ENCODE measurements at places on chromosomes 7 and 10.

DNA sequence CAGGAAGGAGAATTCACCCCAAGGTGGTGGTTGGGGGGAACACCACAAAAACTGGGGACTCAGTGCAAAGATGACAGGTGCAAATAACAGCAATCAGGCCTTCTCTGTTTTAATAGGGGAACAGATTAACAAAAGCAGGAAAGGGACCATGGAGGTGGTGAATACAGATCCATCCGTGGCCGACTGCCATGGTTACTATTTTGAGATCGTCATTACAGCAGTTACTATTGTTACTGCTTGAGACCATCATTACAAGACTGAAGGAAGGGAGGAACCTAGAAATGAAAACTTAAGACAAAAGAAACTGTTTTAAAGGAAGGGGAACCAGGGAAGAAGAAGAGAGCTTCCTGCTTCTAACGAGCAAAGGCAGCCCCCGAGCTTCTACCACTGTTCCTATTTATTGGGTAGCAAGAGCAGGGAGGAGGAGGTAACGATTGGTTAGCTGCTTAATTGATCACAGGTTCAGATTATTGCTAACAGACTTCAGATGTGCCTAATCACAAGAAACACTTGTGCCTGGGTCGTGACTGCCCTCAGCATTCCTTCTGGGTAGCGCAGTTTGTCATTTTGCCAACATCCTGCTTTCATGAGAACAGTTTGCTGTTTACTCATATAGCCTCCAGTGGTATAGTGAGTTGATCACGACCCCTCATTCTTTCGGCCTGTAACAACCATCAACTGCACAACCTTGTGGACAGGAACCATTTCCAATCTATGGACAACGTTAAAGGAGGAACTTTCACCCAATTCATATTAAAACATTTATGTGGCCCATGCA lies 216.3 kb downstream of the CHCHD3 start:
- DNase-seq, result no peak

- no peak for DNase-seq
These were observed 214.7 kb downstream of the WDR37 start for GRCh38 chr10:1270906-1271305.

DNA sequence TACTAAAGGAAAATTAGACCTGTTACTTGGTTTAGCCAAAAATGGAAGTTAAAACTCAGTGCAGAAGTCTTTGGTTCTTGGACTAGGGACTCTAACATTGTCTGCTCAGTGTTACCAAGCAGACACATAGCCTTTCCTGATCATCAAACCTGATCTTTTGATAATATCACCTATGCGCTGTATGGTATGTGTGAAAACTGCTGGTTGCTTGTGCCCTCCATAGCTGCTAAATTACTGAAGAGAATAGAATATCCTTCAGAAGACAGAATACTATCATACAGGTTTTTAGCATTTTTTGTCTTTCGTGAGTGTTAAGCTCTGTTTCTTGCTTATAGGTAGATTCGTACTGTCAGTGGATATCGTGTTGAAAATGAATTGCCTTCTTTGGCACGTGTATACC lies 68.7 kb downstream of the ST7 start:
- DNase-seq, result no peak

GRCh38 chr7:122885583-122886356 lies 490 bp downstream of the CADPS2 start:
- no peak for DNase-seq

DNA sequence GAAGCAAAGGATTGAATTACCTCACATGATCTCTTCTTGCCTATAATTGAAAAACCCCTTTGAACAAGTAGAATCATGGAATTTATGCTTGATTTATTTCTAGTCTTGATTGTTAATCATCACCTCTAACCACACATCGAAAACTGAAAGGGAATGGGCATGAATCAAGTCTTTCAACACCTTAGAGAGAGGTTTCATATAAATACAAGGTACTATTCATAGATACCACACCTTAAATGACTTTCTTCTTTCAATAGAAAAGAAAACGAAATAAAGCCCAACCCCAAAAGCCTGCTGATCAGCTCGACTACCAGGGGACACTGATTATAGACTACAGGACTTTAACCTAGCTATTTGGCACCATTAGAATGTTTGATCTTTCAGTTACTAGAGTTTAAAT lies 128.6 kb upstream of the PTPRZ1 start:
- no peak for DNase-seq

- DNase-seq, result no peak
These were observed 6.6 kb downstream of the FASTK start for GRCh38 chr7:151073990-151074389.

GRCh38 chr7:101100858-101101847 lies 15.9 kb downstream of the TRIM56 start:
- DNase-seq, result no peak

DNA sequence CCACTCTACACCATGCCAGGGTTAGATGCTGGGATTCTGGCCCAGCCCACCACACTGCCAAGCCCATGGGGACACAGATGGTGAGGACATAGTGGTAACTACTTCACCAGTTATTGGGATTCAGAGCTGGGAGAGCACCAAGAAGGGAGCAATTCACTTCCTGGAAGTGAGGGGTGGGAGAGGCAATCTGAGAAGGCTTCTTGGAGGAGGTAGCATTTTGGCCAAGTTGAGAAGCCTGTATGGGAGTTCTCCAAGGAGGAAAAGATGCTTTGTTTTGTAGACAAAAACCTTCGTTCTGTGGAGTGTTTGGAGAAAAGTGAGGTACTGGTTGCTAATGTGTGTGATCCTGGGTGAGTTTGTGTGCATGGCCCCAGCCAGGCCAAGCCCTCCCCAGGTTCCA lies 3.8 kb upstream of the PRKRIP1 start:
- no peak for DNase-seq

DNA sequence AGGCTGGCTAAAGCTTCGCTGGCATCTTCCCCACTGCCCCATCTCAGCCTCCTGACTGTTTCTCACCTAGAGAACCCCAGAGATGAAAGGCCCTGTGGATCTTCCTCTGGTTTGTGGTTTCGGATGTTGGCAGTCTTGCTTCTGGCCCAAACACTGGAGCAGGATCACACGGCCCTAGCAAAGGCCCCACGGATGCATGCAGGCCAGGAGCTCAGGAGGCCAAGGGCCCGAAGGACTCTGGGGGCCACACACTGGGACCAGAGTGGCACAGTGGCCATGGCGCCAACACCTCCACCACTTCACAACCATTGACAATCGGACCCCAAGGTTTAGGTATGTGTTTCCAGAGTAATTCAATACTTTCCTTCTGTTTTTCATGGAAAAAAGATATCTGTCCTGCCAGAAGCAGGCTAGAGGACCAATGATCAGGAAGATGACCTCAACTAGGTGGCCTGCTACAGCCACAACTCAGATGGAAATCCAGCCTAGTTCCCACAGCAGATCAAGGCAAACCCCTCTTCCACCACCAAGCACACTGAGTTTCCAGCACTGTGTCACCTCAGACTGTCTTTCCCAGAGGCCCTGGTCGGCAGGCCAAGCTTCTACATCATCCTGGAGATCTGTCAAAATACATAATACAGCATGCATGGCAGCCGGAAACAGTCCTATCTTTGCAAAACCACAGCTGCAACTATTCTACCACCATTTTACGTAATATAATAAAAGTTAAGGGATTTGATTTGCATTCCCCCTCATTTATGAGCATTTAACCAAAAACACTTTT lies 53.0 kb downstream of the CTBP2 start:
- DNase-seq, result no peak

DNA sequence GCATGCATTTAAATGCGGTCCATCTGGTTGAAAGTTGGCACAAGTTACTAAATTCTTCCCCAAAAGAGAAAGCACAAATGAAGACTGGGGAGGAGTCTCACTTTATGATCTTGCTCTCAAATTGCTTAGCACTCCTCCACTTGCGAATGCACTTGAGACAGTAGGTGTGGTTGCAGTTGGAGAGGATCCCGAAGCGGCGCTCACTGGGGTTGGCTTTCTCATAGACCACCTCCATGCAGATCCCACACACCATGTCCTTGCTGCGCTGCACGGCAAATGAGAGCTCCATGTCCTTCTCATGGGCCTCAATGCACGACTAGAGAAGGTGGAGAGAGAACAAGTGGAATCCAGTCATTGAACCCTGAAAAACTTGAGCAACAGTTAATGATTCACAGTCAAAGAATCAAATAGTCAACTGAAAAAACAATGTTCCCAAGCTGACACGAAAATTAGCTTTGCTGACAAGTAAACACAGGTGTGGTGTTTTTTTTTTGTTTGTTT lies 22.7 kb downstream of the MKRN1 start:
- DNase-seq, result no peak

DNA sequence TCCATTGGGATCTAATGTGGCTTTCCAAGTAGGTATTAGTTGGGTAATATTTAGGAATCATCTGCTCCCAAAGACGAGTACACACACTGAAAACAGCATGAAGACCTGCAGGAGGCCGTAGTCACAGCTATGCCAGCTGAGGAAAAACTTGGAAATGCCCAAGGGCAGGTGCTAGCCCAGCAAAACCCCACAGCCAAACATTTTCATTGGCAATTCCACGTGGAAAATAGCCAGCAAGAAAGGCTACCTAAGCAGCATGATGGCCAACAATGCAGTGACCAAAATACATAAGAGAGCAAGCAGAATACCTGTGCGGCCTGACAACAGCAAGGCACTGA lies 32.7 kb downstream of the DOCK4 start:
- no peak for DNase-seq

DNA sequence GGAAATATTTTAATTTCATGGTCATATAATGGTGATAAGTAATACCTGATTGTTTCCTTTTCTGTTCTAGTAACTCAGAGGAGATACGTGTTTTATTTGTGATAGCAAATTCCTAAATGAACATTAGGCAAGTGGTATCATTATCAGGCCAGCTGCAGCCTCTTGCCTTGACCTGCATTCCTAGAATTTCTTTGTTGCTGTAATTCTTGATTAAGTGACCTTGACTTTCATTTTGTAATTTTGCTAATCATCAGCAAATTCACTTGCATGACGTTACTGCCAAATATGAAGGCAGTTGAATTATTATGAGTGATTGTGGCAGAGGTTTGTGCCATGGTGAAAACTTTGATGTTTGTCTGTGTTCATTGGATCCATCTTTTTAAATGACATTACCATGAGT lies 5.6 kb upstream of the AS3MT start:
- no peak for DNase-seq

GRCh38 chr7:75925717-75926435 lies 10.9 kb downstream of the POR start:
- no peak for DNase-seq

GRCh38 chr7:75985009-75985517 lies 9.3 kb downstream of the TMEM120A start:
- no peak for DNase-seq

GRCh38 chr10:31123946-31124345 lies 92.3 kb upstream of the ZNF438 start:
- DNase-seq, result no peak

DNA sequence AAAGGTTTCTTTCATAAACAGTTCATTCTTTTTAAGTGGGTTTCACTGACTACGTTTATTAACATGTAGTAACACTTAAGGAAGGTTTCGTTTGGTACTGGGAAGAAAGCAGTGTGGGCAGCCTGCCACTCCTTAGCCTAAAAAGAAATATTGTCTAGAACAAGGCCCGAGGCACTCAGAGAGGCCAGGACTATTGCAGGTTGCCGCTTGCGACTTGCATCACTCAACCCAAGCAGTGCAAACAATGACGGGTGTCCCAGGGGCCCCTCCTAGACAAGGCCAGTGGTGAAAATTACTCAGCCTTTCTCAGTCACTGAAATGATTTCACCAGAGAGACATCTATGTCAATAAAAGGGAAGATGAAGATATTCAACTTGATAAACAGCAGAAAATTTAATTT lies 243.9 kb downstream of the SNX13 start:
- peak; percentile 24 for DNase-seq

DNA sequence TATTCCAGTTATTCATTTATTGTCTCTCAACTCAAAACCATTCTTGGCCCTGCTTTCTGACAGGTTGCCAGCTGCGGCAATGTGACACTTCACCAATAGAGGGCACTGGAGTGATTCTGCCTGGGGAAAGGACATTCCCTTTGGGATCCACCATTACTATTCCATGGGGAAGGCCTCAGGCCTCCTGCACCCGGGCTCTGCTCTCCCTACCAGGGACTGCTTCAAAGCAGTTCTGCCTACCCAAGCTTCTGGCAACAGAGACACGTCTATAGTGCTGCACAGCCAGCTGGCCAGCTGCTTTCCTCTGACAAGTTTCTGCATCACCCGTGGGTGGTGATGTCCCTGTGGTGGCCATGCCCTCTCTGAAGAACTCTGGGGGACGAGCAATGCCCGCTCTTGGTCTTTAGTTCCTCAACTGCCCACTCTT lies 163.8 kb downstream of the ELMO1 start:
- no peak for DNase-seq

- no peak for DNase-seq
These were observed 18.5 kb upstream of the TAS2R40 start for GRCh38 chr7:143203386-143203785.

GRCh38 chr10:112721080-112721698 lies 228.9 kb upstream of the TCF7L2 start:
- peak; percentile 52 for DNase-seq

- DNase-seq, result no peak
These were observed 115.7 kb upstream of the GDF10 start for GRCh38 chr10:47184273-47184672.

- no peak for DNase-seq
These were observed 182.1 kb upstream of the CDC14C start for GRCh38 chr7:48742079-48742798.

GRCh38 chr7:30970594-30971094 lies 6.9 kb downstream of the GHRHR start:
- no peak for DNase-seq

- no peak for DNase-seq
These were observed 13.7 kb downstream of the RHOBTB1 start for GRCh38 chr10:60930237-60930636.

DNA sequence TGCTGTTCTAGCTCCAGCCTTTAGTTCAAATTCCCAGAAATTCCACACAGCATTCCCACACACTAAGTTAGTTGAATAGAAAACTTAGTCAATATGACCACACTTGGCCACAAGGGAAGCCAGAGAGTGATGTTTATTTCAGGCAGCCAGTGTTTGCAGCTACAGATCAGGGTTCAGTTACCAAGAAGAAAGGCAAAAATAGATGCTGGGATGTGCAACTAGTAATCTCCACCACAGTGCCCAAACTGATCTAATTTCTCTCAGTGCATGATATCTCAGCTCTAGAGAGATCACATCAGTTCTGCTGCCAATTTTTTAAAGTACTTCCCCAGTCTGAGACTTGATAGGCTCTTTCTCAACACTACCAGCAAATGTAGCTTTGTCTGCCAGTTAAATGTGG lies 17.6 kb downstream of the SLF2 start:
- DNase-seq, result no peak

DNA sequence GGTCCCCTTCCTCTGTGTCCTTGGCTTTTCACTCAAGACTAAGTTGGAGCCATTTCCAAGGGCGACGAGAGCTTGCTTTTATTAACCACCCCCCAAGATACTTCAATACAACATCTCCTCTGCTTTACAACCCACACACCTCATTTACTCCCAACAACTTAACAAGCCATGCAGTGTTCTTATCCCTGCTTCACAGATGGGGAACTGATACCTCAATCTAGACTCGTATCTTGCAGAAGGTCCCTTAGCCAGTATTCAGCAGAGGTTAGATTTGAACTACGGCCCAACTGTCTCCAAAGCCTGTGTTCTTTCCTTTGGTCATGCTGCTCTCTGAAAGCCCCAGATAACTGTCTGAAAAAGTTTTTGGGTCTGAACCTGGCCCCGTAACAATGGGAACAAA lies 444.8 kb downstream of the GRID1 start:
- no peak for DNase-seq

Measured in HCEC 1CT (cell line).